ENCODE measurements at places on chromosomes 12 and 14.

- no peak for DNase-seq
Measured at GRCh38 chr12:447141-447540, 12.6 kb upstream of the B4GALNT3 start.

GRCh38 chr14:70664698-70665447 lies 23.2 kb downstream of the TTC9 start:
- DNase-seq = no peak

DNA sequence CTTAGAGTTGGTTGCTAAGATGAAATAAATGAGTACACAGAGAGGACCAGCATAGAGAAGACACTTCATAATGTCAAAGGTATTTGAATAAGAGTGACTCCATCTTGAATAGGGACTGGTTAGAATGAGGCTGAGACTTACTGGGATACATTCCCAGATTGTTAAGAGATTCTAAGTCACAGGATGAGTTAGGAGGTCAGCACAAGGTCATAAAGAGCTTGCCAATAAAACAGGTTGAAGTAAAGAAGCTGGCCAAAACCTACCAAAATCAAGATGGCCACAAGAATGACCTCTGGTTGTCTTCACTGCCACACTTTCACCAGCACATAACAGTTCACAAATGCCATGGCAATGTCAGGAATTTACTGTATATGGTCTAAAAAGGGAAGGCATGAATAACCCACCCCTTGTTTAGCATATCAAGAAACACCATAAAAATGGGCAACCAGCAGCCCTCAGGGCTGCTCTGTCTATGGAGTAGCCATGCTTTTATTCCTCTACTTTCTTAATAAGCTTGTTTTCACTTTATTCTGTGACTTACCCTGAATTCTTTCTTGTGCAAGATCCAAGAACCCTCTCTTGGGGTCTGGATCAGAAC lies 8.3 kb upstream of the SERPINA1 start:
- no peak for DNase-seq

GRCh38 chr14:32404784-32405573 lies 75.9 kb downstream of the AKAP6 start:
- DNase-seq = no peak

- DNase-seq = no peak
Measured at GRCh38 chr14:92690171-92691011, 58.0 kb downstream of the LGMN start.

DNA sequence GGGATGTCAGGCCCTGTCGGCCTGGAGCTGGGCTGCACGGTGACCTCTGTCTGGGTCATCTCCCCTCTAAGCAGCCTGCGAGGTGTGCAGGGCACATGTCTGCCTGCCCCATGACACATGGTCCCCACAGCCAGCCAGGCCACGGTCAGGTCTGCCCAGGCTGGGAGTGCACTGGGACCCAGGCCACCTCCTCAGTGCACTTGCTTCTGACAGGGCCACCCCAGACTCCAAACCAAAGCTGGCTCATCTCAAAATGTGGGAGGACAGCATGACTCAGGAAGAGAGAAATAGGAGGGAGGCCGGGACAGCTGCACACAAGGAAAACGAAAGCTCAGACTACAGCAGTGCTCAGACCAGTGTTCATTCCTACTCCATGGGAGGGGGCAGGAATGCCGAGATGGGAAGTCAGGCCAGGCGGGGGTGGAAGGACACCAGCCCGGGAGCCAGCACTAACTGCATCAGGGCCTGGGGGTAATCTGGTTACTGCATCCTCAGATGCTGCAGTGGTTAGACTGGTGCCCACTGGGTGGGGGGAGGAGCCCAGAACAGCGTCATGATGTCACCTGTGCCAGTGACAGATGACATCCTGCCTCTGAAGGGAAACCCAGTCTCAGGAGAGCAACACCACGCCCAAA lies 4.0 kb downstream of the P2RX2 start:
- no peak for DNase-seq

GRCh38 chr14:52473557-52473956 lies 78.7 kb downstream of the TXNDC16 start:
- DNase-seq = no peak

GRCh38 chr14:90743425-90743824 lies 72.8 kb downstream of the TTC7B start:
- DNase-seq = no peak

DNA sequence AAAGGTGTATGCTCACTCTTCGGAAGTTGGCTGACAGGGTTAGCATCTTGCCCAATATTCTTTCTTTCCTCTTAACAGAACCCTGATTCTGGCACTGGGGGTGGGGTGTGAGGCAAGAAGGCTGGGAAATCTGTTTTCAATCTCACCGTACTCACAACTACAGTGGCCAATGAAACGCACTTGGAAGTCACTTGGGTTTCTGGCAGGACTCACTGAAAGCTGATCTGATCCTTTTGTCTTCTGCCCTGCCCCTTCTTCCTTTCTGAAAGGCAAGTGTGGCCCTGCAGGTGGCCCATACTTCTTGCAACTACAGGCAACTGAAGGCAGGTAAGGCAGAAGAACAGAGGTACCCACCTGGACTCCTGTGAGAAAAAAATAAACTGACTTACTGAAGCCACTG lies 106.9 kb downstream of the STXBP6 start:
- DNase-seq = no peak

- no peak for DNase-seq
Measured at GRCh38 chr12:6347367-6348338, 5.8 kb upstream of the TNFRSF1A start.

DNA sequence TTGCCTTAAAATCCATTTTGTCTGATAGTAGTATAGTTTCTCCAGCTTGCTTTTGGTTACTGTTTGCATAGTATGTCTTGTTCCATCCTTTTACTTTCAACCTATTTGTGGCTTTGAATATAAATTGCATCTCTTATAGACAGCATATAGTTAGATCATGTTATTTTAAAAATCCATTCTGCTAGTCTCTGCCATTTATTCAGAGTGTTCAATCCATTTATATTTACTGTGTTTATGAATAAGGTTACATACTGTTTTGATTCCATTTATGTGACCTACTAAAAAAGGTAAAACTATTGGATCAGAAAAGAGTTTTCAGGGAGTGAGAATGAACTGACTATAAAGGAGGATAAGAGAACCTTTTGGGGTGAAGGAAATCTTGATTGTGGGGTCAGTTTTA lies 29.6 kb upstream of the VPS33A start:
- no peak for DNase-seq

DNA sequence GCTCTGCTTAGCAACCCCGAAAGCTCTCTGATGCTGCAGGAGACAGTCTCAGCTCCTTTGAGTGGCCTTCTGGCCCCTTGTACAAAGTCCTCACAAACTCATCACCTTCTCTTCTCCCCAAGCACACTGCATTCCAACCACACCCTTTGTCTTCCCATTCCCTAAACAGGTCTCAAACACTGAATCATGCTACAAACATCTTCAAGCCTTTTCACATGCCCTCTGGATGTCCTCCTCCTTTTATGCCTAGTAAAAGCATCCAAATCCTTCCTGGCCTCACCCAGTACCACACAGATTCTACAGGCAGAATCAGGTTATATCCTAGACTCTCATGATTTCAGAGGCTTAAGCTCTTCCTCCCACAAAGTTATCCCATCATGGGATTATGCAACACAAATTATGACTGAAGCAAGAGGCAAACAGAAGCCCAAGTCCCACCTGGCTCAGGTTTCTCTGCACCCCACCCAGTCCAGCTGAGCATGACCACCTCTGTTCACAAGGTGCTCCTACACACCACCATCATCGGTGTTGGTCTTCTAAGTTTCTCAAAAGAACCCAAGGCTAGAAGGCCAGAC lies 61.4 kb upstream of the PCED1B start:
- DNase-seq = no peak

DNA sequence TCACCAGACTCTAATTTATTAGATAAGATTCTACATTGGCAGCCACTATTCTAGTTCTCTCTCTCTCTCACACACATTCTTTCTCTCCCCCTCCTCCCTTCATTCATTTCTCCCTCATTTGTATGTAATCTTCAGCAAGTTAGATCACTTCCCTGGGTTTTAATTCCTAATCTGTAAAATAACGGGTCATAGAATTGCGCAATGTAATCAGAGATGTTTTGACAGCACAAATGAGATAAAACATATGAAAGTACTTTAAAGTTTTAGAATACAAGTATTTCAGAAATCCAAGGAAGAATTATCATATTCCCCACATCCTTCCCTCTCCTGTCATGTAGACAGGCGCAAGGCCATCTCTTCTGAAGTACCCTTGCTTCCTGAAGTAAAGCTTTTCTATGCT lies 21.7 kb downstream of the STYK1 start:
- DNase-seq = no peak

GRCh38 chr14:105499256-105500035 lies 8.4 kb downstream of the TEDC1 start:
- DNase-seq = no peak

DNA sequence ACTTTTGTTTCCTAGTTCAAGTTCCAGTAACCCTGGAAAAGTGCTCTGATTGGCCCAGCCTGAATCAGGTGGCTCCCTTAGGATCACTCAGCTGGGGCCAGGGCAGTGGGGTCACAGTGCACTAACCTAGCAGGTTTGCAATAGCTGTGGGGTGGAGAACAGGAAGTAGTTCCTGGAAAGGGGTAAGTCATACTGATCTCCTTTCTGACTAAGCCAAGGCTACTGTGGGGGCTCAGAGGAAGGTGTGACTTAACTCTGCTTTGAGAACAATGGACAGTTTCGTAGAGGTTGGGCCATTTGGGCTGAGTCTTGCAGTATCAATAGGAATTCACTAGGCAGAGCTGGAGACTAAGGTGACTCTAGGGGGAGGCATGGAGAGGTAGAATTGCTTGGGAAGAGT lies 89.4 kb downstream of the KIF26A start:
- no peak for DNase-seq

- no peak for DNase-seq
Measured at GRCh38 chr12:44285321-44285960, 449.6 kb downstream of the TMEM117 start.

DNA sequence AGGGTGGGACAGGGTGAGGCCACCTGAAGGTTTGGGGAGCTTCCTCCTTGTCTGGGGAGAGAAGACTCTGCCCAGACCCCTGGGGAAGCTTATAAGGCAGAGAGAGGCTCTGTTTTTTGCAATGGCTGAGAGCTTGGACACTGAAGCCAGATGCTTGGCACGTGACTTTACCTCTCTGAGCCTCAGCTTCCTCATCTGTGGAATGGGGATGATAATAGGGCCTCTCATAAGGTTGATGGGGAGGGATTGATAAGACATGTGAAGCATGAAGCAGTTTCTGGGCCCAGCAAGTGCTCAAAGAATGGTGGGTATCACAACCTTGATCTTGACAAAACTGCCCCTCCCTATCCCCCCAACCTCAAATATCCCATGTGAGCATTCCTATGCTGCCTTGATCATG lies 195.4 kb upstream of the LHX5 start:
- DNase-seq = no peak

- no peak for DNase-seq
Measured at GRCh38 chr12:3427956-3428355, 63.0 kb upstream of the PRMT8 start.

- peak; percentile 44 for DNase-seq
Measured at GRCh38 chr12:56258068-56258819, at the start of gene ANKRD52. ANKRD52 (minus strand) TSS chr12:56258384; CDS start chr12:56258269, 115 bp downstream.

DNA sequence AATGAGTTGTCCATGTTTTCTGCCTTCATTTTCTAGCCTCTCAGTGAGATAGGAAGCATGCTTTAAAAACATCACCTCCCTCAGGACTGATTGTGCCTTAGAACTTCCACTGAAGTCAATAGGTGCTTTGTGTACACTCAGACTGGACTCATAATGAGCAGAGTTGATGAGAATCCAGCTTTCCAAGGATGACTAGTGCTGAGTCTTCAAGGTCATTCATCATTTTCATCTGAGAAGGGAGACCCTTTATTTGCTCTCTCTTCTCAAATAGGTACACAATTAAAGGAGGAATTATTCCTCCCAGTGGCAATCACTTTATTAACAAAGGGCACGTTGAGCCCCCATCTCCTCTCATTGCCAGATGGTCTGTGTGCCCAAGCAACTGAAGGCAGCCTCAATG lies 210.9 kb upstream of the PRKD1 start:
- no peak for DNase-seq

DNA sequence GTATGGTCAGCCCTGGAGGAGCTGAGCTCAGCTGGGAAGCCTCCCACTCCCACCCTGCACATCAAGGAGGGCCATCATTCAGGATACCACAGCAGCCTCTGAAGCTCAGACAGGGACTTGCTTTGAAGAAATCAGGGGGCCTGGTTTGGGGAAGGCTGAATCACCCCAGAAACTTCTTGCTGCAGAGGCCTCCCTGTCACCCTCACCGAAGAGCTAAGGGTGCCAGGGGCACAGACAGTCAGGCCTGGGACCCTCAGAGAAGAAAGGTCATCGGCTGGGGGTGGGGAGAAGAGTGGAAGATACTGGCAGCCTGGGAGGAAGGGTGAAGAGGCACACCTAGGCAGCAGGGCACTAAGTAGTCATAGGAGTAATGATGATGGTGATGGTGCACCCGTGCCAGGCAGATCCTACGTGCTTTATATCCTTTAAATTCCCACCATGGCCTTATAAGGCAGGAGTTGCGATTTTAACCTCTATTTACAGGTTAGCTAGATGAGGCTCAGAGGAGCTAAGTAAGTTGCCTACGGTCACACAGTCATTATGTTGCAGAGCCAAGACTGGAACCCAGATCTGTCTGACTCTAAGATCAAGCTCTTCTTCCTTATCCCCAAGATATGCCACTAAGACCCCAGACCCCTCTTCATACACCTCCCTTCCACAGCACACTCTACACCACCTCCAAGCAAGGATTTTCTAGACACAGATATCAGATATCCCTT lies 28.5 kb upstream of the PNMA1 start:
- DNase-seq = no peak

GRCh38 chr12:38282886-38283285 lies 33.7 kb upstream of the ALG10B start:
- no peak for DNase-seq

- DNase-seq = peak; percentile 68
Measured at GRCh38 chr14:24634158-24634557, at the start of gene GZMB. GZMB (minus strand) TSS chr14:24634190; CDS start chr14:24634160, 30 bp downstream.

DNA sequence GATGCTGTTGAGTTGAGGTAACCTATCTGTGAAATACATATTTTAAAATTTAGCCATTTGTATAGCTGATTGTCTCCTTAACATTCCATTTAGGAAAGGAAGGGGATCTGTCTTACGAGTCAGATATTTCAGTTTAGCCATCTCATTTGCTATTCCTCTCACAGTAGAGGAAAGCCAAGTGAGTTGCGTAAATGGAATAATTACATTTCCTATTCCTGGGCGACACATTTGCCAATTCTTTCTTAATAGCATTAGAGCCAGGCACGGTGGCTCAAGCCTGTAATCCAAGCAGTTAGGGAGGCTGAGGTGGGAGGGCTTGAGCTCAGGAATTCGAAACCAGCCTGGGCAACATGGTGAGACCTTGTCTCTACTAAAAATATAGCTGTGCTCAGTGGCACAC lies 116.3 kb downstream of the TMX1 start:
- DNase-seq = no peak

Data from stimulated activated CD8-positive, alpha-beta memory T cell treated with anti-CD3 and anti-CD28 coated beads, Interleukin-15, amount 100 ng/mL, for 4 hours (primary cell).